ENCODE measurements at places on chromosomes 6 and 20. TPM values are rescaled to one million over a fixed set of nuclear protein-coding genes. Genes with fewer than 3 reads are reported as not detected.

DNA sequence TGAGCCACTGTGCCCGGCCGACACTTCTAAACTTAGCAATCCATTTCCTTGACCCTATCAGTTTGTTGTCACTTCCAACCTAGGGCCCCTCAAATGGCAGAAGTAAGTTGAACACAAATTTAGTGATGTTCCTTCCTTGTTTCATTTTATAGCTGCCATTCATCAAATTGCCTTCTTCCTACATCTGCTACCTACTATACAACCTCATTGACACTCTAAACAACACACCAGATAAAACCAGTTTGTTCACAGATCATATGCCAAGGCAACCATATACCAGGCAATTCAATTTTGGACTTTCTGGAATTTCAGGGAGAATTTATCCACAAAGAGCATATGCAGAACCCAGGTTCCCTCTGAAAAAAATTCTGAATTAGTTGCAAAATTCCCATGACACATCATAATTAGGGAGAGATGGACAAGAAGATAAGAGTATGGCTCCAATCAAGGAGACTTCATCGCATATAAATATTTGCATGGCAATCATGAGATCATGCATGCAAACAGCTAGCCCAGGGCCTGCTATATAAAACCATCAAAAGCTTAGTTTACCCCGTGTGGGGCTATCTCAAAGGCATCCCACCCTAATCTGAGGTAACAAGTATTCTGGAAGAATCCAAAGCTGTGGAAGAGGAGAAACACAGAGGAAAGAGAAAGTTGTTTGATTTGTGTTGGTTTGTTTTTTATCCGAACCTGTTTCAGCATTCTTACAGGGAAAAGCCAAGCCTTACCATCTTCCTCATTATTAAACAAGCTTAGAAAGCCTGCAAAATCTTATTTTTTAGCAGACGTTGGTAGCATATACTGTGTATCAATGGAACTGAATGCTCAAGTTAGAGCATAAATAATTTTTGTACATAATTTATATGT is 132.8 kb upstream of the TNFAIP3 start:
- no peaks in the 10 kb centered on the region for H3K27me3 ChIP-seq
- H3K36me3 ChIP-seq: no peaks in the 10 kb centered on the region
- no peak overlapping the region for H3K4me3 ChIP-seq
- no peak for DNase-seq
- peaks cover 59% of the 10 kb centered on the region for H3K4me1 ChIP-seq

Gene PARD6B
- 52.2 TPM for total RNA-seq

Gene MACROD2
- total RNA-seq: 10.0 TPM

DNA sequence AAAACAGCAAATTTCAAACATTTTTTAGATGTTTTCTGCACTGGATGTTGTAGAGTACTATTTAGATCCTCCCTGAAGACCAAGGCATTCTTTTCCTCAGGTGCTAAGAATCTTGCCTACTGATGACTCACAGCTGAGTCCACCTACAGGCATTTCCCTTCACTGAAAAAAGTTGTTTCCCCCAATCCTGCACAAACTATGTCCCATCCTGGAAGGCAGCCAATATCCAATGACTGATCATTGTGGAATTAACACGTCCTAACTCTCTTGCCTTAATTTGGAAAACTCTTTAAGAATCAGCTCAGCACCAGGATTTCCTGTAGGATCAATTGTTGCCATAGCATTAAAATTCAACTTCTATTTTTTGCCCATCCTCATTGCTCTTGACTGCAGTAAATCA is 268.4 kb upstream of the IRAK1BP1 start:
- no peaks in the 10 kb centered on the region for H3K36me3 ChIP-seq
- H3K27me3 ChIP-seq: no peaks in the 10 kb centered on the region
- peaks cover 4% of the 10 kb centered on the region for H3K4me1 ChIP-seq
- H3K27ac ChIP-seq: no peak overlapping the region

GRCh38 chr6:32181915-32182529 is 2.0 kb downstream of the AGER start:
- peaks cover 46% of the 10 kb centered on the region for H3K4me1 ChIP-seq
- DNase-seq: no peak
- H3K27me3 ChIP-seq: no peaks in the 10 kb centered on the region
- H3K4me3 ChIP-seq: no peak overlapping the region

DNA sequence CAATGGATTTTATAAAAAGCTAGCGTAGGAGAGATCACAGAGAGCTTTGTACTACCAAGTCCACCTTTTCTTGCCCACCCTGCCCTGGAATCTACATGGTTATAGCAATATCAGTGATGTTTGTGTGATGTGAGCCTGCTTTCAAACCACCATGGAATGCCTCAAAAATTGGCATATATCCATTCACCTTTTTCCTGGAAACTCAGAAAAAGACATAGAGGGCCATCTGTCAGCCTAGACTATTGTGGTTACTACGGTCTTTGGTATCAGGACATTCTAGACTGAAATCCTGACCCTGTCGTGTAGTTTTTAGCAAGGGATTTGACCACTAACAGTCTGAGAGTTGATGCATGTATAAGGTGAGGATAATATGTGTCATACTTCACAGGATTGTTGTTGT is 239.6 kb downstream of the GRIK2 start:
- H3K36me3 ChIP-seq: no peaks in the 10 kb centered on the region
- no peak overlapping the region for H3K4me3 ChIP-seq
- H3K27ac ChIP-seq: no peak overlapping the region
- no peak for DNase-seq

Gene NEURL2
- total RNA-seq: 8.1 TPM

Gene ANKRD6
- 43.5 TPM for total RNA-seq

Measured in mesothelial cell of epicardium (in vitro differentiated cells).